ENCODE measurements at places on chromosomes 3 and 15. TPM values are rescaled to one million over a fixed set of nuclear protein-coding genes. Genes with fewer than 3 reads are reported as not detected.

The SPRED1 gene
- total RNA-seq = 24.7 TPM

The EEFSEC gene
- total RNA-seq = 16.1 TPM

The EOGT gene
- total RNA-seq = 20.1 TPM

GRCh38 chr15:24940236-24940635 lies 14.6 kb upstream of the SNRPN start:
- no peak for DNase-seq

GRCh38 chr3:56862352-56863062 lies 60.8 kb upstream of the ARHGEF3 start:
- no peak for DNase-seq

GRCh38 chr3:170244576-170244975 lies 22.4 kb downstream of the PRKCI start:
- no peak for DNase-seq

- DNase-seq = no peak
Measured at GRCh38 chr3:150373234-150373875, 34.7 kb upstream of the TSC22D2 start.

DNA sequence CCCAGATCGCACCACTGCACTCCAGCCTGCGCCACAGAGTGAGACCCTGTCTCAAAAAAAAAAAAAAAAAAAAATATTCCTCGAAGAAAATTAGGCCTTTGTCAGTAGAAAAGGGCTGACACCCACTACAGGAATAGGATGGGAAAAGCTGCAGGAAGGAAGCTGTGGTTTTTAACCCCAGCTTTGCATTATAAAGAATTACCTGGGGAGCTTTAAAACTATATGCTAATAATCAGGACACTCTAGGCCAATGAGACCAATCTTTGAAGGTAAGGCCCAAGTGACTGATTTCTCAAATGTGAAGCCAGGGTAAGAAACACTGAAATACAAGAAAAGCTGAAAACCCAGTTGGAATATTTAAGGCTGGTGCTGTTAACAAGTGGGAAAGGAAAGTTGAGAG lies 74.3 kb downstream of the RBPMS2 start:
- no peak for DNase-seq

The GOLGA8S gene
- 0.15 TPM for total RNA-seq

DNA sequence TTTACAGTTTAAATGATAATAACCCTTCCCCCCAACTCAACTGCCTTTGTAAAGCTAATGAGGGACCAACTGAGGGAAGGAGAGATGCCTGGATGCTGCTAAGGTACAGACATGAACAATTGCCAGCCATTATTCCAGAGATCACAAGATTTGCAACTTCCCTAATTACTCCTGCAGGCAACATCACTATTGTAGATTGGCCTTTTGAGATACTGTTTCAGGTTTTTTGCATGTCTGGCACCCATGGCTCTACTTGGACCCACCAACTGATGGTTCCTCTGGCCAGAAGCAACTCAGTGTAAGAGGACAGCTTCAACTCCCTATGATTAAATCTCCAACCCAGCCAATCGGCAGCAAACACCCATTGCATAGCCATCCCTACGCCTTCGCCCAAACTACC lies 478.7 kb downstream of the FHIT start:
- DNase-seq = no peak

The SLC2A2 gene
- total RNA-seq = not detected

- no peak for DNase-seq
Measured at GRCh38 chr3:30035935-30036567, 570.4 kb upstream of the TGFBR2 start.
